ENCODE measurements at places on chromosomes 16 and 17.

- DNase-seq, result no peak
Measured at GRCh38 chr17:82743344-82744219, 8.2 kb downstream of the FN3K start.

DNA sequence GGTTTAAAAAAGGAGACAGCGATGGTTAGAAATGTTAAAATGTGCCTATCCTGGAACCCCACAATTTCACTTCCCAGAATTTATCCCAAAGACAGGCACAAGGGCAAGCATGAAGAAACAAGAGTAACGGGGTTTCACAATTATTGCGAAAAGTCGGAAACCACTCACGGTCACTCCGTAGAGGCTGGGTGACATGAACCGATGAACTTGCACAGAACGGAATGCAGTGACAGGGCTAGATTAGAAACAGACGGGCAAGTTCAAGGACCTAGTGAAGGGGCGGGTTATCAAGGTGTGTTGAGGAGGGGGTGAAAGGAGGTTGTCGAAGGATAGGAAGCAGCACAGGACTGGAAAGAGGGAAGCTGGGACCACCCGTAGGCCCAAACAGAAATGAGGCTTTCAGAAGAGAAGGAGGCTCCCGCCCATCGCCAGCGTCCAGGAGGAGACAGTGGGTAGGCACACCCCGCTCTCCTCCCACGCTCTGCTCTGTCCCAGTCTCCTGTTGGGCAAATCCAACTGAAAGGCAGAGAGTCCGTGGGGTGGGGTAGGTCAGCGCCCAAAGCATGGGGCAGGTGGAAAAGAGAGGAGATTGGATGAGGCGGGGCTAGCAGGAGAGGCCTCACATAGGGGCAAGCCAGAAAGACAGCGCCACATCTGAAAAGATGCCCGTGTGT lies 47.4 kb upstream of the JPH3 start:
- no peak for DNase-seq

DNA sequence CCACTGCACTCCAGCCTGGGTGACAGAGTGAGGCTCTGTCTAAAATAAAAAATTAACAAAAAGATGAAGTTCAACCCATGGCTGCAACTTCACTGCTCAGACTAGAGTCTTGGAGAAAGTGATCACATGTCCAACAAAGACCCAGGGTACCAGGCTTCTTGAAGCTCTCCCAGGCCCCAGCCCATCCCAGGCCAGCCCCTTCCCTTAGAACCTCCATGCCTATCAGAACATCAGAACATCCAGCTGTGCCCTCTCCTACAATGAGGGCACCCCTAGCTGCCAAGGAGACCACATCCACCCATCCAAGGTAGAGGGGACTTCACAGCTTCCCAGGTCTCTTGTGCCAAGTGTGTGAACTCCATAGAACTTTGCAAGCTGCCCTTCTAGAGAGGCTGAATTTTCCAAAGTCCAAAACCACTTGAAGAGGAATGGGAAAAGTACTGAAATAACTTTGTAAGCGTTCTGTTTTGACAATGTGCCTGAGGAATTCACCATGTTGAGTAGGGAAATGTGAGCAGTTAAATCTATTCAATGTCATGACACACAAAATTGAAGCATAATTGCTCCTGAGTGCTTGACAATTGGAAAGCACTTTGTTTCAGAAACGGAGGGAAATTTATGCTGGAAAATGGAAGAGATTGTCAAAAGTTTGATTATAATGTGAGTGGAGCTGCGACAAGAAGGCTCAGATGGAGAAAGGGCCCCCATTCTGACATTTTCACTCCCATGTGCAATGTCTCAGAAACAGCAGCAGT lies 230.4 kb downstream of the ZNF423 start:
- DNase-seq, result no peak

- no peak for DNase-seq
Measured at GRCh38 chr16:450385-450784, 24.9 kb downstream of the RAB11FIP3 start.

DNA sequence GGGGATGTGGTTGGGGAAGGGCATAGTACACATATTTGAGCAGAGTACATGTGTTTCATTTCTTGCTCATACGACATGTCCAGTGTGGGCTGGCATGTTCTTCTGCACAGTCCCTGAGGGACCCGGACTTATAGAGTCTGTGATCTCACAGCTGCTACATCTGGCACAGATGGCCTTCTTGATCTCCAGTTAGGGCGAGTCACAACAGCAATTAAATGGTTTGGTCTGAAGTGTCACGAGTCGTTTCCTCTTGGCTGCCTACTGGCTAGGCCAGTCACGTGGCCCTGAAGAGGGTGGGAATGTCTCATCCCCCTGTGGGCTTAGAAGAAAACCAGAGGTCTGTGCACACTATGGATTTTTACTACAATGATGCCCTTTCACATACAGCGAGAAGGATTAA lies 443.6 kb downstream of the WWOX start:
- DNase-seq, result no peak

- no peak for DNase-seq
Measured at GRCh38 chr16:87350681-87351319, 32.8 kb downstream of the FBXO31 start.

DNA sequence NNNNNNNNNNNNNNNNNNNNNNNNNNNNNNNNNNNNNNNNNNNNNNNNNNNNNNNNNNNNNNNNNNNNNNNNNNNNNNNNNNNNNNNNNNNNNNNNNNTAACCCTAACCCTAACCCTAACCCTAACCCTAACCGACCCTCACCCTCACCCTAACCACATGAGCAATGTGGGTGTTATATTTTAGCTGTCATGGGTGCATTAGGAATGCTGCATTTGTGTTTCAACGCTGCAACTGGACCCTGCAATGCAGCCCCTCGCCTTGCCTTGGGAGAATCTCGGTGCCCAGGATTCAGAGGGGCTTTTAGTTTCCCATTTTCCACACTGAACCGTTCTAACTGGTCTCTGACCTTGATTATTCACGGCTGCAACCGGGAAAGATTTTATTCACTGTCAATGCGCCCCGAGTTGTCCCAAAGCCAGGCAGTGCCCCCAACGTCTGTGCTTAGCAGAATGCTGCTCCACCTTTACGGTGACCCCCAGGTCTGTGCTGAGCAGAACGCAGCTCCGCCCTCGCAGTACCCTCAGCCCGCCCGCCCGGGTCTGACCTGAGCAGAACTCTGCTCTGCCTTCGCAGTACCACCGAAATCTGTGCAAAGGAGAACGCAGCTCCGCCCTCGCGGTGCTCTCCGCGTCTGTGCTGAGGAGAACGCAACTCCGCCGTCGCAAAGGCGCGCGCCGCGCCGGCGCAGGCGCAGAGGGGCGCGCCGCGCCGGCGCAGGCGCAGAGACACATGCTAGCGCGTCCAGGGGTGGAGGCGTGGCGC lies 43.3 kb downstream of the POLR3K start:
- DNase-seq, result no peak

GRCh38 chr16:54136276-54136625 lies 150.3 kb downstream of the IRX3 start:
- no peak for DNase-seq

DNA sequence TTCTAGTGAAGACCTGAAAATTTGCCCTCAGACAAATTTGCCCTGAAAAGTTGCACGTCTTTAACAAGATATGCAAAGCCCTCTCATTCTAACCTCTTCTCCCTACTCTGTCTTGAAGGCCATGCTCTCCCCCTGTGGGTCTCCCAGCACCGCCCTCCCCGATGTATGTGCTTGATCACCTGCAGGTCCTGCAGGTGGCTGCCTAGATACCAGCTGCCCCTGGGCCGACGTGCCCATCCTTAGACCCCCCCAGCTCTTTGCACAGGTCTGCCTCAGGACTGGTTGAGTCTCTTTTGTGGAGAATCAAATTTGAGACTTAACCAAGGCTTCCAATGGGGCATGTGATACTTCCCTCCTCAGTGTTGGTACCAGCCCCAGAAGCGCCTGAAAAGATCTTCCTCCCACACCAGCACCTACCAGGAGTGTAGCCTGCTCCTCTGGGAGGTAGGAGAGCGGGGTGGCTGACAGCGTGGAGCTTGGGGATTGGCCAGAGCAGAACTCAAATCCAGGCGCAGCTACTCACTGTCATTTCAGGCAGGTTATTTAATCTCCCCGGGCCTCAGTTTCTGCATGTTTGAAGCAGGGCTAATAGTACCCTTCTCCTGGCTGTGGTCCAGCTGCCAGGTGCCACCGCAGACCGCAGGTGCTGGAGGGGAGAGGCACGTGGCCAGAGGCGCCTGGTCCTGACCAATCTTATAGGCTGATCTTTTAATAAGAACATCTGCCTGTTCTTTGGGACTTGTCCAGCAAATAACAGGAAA lies 4.5 kb upstream of the MRPL38 start:
- DNase-seq, result peak; percentile 37

- no peak for DNase-seq
Measured at GRCh38 chr17:77881545-77881944, 77.0 kb upstream of the TNRC6C start.

- no peak for DNase-seq
Measured at GRCh38 chr17:43940630-43941029, 1.6 kb downstream of the PPY start.

DNA sequence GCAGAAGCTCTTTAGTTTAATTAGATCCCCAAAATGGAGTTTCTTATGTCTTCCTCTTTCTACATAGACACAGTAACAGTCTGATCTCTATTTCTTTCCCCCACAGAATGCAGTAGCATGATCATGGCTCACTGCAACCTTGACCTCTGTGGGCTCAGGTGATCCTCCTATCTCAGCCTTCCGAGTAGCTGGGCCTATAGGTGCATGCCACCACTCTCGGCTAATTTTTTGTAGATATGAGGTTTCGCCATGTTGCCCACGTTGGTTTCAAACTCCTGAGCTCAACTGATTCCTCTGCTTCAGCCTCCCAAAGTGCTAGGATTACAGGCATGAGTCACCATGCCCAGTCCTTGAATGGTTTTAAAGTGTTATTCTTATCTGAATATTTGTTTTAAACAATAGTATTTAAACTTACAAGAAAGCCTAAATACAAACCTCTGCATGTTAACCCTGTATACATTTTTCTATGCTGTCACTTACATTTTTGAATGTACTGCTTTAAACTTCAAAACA lies 120.6 kb downstream of the GOSR1 start:
- DNase-seq, result no peak

DNA sequence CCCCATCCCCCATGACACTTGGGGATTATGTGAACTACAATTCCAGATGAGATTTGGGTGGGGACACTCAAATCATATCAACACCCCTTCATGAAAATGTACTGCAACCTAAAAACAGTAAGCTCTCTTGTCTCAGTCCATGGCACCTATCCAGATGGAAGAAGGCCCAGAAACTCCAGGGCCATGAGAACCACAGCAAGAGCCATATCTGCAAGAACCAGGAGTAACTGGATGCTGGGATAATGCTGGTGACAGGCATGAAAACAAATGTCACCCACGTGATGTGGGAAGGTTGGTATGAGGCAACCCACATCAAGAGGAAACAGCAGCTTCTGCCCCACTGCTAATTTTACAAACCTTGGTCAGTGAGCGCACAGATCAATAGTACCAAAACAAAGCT lies 400.1 kb upstream of the ERCC4 start:
- DNase-seq, result no peak

- DNase-seq, result no peak
Measured at GRCh38 chr17:38428112-38428642, at the start of gene ARHGAP23. Gene ARHGAP23, plus strand, starts transcription at chr17:38428464. Its CDS starts 22 bp downstream, at chr17:38428486.

DNA sequence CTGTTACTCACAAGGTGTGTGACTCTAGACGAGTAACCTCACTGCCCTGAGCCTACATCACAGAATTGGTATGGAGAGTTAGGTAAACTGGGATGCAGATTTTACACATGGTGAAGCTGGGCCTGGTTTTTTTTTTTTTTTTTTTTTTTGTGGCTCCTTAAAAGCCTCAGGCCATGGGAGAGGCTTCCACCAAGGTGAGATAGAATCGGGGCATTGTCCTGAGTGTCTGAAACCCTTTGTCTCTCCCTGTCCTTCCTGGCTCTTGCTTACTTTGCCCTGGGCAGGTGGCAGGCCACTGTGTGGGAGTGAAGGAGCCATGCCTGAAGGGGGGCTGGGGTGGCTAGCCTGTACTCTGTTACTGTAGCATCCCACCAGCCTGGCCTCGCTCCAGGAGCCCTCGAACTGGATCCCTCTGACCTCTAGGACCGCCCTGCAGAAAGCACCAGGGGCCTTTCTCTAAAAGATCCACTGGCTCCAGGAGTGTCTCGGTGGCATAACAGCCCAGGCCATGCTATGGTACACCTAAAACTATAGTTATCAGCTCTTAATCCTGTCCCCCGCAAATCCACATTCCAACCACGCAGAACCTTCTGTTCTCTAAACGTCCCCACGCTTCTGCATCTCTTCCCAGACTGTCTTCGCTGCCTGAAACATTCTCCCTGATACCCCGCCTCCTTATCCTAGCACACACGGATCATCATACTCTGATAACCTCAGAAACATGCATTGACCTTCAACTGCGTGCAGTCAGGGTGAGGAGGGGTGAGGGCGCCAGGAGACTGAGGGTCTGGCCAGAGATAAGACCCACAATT lies 1.7 kb upstream of the SLC13A2 start:
- no peak for DNase-seq

GRCh38 chr17:66655861-66656260 lies 179.1 kb upstream of the CACNG5 start:
- no peak for DNase-seq

DNA sequence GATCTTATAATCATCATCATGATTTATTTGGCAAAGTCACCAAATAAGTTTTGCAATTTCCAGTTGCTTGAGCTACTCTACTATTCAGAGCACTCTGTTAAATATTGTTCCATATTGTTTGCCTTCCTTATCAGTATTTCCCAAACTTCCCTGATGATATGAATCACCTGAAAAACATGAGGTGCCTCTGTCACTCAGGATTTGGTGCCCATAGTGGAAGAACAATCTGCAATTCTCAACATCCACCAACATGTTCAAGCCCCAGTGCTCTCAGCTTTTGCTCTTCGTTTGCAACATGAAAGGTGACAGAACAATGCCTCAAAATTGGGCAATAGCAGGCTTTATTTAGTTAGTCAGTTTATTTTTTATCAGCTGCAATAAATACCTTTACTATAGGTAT lies 28.6 kb upstream of the WSB1 start:
- DNase-seq, result no peak

DNA sequence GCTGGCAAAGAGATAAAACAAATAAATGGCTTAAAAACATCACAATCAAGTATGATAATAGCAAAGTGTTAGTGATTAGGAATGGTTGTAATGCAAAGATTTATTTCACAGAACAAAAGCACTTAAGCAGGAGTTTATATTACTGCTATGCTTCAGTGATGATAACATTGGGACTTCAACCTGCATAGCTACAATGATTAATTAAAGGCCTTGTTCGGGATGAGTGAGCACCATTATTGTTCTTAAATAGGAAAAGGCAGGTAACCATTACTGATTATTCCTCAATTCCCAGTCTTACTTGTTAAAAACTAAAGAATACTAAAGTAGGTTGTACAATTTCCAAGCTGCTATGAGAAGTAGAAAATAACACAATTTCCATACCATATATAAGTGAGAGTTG lies 1247.5 kb upstream of the CDH8 start:
- no peak for DNase-seq

Measured in NCI-H187 treated with DMSO at 0.1 percent for 48 hours (cell line).